Right cardiac atrium (tissue), 5 donors: ENCODE measurements at places on chromosomes 7 and 10. TPM values are rescaled to one million over a fixed set of nuclear protein-coding genes. Genes with fewer than 3 reads are reported as not detected.
A peak's percentile ranks its signal among the peaks of the same experiment; 100 is the strongest.

Gene MOGAT3
- total RNA-seq, result not detected

Gene PPP1R9A
- 31.4 TPM for total RNA-seq

Gene ALOX5
- total RNA-seq, result 13.0 TPM

Gene LAMB4
- total RNA-seq, result not detected

Gene MYO1G
- 0.91 TPM for total RNA-seq

Gene UMAD1
- total RNA-seq, result 14.3 TPM

Gene FIGNL1
- 5.7 TPM for total RNA-seq

Gene PFKP
- 120 TPM for total RNA-seq

Gene GIMAP5
- 24.2 TPM for total RNA-seq

Gene ANXA11
- total RNA-seq, result 424 TPM

DNA sequence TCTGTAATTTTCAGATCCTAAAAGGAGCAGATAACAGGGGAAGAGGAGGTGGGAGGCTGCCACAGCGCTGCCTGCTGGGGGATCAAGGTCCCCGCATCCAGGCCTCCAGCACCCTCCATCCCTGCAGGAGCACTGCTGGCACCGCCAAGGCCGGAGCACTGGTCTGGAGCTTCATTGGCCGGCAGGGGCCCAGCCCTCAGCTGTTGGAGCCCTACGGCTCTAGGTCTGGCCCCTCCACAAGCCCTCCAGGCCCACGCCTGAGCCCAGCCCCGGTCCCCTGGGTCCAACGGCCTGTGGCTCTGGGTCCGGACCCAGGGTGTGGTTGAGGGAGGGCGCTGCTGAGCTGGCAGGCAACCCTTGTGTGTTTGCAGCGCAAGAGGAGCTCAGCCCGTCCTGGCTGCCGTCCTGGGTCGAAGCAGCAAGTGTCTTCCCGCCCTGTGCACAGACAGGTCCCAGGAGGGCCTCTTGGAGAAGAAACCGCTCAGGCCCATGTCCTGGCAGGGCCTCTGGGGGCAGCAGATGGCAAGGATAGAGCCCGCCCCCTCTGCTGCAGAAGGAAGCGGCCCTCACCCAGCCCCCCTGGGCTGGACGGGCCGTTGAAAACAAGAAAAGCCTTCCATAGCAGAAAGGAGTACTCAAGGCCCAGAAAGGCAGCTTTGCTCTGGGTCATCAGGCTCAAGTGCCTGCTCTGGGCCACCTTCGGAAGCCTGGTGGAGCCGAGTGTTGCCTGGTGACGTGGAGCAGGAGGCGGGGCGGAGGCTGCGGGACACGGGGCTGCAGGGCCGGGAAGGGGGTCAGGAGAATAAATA lies 54.3 kb upstream of the TNRC18 start:
- DNase-seq, result no peak

DNA sequence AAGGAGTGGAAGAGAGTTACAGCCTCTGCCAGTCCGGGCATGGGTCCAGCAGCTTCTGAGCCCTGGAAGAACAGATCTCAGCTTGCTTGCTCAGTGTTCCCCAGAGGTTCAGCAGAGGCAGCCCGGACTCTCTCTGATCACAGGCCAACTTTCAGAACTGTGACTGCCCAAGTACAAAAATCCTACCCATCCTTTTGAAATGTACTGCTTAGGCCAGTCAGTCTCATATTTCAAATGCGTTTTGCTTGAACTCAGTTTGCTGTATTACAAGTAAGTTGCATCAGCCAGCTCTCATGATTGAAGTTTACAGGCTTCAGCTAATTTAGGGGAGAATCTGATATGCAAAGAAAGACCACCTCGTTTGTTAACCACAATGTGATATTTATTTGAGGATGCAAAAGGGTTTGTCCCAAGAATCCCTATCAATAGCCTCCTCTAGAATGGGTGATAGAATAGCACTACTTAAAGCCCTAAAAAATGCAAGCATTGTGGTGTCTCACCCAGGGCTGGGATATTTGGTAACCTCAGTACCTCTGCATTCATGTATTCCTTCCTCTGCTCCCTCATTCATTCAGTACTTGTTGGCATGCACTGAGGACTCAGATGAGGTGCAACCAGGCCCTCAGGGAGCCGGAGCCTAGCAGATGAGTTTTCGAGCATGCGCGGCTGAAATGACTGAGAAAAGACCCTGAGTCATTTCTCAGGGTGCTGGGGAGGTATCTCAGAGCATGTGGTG lies 7.0 kb downstream of the AIMP2 start:
- peak; percentile 72 for DNase-seq

- DNase-seq, result no peak
These were observed 178.8 kb downstream of the SKAP2 start for GRCh38 chr7:26685606-26686005.

GRCh38 chr7:151174246-151175046 lies 7.0 kb upstream of the GBX1 start:
- DNase-seq, result peak; percentile 67

GRCh38 chr10:14665304-14665703 lies 109.4 kb downstream of the FAM107B start:
- no peak for DNase-seq

GRCh38 chr10:48477141-48477540 lies 127.7 kb downstream of the ARHGAP22 start:
- no peak for DNase-seq

GRCh38 chr7:2684501-2684900 lies 3.5 kb upstream of the AMZ1 start:
- no peak for DNase-seq

DNA sequence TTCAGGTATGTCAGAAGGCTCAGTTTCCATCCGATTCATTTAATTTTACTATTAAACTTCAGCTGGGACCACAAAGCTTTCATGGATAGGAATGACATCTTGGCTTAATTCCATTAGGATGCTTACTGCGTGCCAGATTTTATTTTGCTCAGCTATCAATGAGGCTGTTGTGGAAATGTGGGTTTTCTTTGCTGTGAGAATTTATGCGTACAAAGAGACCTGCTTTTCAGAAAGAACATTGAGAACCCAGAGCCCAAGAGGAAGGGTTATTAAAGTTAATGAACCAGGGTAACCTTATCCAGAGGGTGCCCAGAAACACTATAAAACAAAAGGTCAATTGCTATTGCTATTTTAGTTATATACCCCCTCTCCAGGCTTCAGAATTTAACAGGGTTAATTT lies 98.3 kb downstream of the MKLN1 start:
- no peak for DNase-seq

- no peak for DNase-seq
These were observed 99.0 kb downstream of the AGMO start for GRCh38 chr7:15462721-15463389.

DNA sequence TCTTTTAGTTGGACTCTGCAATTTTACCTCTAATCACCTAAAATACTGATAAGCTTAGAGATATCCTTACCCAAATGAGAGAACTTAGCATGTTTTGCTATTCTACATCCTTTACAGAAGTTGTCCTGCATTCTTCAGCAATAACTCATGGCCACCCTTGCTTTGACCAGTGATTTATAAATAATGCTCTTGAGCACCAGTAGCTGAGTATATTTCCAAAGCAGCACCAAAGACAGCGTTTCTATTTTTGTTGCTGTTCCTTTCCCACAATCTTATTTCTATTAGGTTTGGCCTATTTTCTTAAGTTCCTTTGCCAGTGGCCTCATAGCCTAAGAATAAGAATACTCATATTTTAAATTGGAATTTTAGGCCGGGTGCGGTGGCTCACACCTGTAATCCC lies 15.0 kb downstream of the ARPC1A start:
- DNase-seq, result no peak

DNA sequence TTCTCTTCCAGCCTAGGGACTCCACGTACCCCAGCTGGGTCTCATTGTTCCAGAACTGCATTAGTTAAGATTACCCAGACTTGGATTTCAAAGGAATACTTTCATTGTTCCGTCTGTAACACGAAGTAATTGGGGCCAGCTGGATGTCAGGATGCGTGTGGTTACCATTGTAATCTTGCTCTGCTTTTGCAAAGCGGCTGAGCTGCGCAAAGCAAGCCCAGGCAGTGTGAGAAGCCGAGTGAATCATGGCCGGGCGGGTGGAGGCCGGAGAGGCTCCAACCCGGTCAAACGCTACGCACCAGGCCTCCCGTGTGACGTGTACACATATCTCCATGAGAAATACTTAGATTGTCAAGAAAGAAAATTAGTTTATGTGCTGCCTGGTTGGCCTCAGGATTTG lies 21.0 kb downstream of the LRRC17 start:
- DNase-seq, result peak; percentile 92

DNA sequence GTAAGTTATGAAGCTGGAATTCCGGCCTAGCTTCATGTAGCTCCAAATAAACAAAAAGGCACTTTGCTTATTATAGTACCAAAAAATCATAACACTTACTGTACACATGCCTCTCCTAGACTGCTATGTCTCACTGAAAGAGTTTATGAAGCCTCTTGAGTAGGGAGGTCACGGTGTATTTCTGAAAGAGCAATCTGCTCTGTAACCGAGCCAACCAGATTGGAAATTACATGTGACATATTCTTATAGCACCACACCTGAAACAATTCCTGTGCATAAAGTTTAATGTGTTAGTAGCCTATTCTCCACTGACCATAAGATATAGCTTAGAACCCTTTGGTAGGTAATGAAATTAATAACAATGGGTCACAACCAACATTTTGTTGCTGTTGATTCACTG lies 1.3 kb upstream of the FAM3C start:
- no peak for DNase-seq

GRCh38 chr7:44961844-44962482 lies 16.9 kb downstream of the MYO1G start:
- DNase-seq, result no peak

GRCh38 chr10:88157981-88158465 lies 294.6 kb downstream of the PTEN start:
- DNase-seq, result no peak

- DNase-seq, result no peak
These were observed 10.3 kb downstream of the HTRA1 start for GRCh38 chr10:122471531-122472177.

GRCh38 chr10:11655836-11656235 lies 44.4 kb upstream of the USP6NL start:
- DNase-seq, result no peak

- DNase-seq, result no peak
These were observed 30.2 kb downstream of the NAMPT start for GRCh38 chr7:106254525-106255116.

GRCh38 chr10:26481914-26482550 lies 43.9 kb downstream of the APBB1IP start:
- DNase-seq, result no peak

DNA sequence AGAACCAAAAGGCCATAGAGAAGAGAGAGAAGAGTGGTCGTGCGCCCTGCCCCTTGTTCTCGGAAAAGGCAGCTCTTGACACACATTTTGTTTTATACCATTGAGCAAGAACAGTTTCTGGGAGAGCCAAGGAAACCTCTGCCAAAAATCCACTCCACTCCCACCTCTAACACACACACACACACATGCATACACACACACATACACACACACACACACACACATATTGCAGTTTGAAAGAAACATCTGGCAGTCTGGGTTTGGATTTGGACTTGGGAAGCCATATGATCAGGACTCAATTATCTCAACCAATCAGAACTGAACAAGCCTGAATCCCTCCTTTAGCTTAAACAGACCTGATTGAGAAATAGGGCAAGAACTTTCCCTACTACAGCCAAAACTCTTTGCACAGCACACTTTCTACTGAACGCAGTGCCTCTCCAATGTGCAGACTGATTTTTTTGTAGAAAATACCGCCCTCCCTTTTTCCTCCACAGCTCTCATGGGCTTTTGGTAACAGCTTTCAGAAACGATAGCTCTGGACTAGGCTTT lies 484.0 kb upstream of the ZWINT start:
- peak; percentile 7 for DNase-seq

DNA sequence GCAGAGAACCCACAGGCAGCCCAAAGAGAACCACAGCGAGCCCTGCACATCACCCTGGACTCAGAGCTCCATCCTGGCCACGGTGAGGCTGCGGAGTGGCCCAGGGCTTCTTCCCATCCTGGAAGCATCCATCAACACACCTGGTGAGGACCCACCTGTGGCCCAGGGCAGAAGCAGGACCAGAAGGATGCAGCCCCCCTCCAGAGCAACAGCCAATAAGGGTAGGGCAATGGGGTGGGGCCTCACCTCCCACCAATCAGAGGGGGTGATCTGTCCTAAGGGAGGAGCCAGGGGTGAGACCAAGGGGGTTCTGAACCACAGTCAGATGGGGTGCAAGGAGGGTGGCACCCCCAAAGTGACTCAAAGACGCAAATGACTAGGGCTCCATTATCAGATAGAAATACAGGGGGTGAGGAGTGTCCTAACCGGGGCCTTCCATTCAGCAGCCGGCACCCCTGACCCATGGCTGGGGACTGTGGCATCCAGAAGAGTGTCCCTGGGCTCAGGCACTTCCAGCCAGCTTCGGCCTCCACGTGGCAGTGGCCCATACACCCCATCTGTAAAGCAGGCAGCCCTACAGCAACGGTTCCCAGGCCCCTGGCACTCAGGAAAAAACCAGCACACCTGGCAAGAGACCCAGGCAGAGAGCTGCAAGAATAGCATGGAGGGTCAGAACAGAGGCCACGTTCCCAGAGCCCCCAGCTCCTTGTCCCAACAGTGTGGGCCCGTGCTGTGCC lies 36.9 kb downstream of the STK32C start:
- DNase-seq, result peak; percentile 42

- DNase-seq, result no peak
These were observed 5.3 kb upstream of the EBF3 start for GRCh38 chr10:129969184-129969910.

DNA sequence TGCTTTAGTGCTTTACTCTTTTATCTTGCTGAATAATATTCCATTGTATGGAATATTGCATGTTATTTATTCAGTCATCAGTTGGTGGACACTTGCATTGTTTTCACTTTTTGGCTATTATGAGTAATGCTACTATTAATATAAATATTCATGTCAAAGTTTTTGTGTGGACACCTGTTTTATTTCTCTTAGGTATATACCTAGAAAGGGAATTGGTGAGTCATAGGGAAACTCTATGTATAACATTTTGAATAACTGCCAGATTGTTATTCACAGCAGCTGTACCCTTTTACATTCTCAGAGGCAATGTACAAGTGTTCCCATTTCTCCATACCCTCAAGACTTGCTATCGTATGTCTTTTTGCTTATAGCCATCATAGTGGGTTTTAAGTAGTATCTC lies 268.7 kb downstream of the SEMA3A start:
- no peak for DNase-seq

DNA sequence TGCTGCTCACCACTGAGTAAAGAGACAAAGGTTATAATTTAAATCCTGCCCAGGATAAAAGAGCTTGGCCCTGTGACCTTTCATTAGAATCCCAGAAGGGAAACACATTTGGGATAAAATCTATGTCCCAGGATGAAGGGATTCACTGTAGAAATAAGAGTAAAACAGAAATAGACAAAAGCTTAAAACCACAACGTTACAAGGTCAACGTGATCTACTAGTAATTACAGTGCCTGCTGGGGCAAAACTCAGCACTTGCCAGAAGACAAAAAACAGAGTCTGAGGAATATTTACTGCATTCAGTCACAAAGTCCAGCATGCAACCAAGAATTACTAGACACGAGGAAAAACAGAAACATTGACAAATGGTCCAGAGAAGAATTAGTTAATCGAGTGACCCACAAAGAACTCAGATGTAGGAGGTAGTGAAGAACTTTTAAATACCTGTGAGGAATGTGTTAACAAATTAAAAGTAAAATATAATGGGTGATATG lies 982.3 kb downstream of the GATA3 start:
- DNase-seq, result no peak

DNA sequence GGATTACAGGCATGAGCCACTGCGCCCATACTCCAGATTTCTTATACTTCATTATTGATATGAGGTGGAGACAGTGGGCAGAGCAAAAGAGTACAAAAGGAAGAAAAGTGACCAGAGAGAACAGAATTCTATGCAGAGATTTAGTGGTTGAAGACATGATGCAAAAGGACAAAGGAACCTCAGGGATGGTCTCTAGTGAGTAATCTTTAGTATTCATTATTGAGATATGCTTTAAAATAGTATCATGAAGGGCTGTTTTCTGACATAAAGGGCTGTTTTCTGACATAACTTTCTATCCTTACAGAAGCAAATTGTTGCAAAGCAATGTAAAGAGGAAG lies 81.2 kb upstream of the OIT3 start:
- DNase-seq, result no peak
